ENCODE measurements at places on chromosomes 4 and X.

DNA sequence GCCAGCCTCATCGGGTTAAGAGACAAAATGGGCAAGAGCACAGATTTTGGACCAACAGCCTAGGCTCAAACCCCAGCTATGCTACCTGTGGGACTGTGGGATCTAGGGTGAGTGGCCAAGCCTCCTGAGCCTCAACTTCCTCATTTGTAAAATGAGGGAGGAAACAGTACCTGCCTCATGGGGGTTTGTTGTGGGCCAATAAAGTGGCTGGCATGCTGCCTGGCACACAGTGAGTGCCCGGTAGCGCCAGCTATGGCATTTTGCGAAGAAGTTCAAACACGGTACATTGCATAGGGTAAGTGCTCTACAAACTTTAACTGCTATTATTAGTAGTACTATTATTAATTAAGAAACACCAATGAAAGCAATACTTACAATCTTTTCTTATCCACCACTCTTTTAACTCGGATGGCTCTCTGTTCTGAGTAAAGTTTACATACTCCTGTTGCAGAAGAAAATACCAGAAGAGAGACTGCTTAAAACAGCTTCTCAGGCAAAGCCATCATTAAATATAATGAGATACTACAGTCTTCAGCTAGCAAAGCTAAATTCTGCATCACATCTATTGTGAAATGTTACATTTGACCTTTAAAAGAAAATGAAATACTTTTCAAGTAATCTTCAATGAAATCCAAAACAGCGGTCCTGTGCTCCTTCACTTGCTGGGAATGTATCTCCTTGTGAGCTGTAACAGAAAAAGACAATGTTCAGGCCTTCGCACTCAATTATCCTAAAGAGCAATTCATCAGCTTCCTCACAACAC, 70.1 kb downstream of the NSG1 start:
- no peak for DNase-seq

GRCh38 chrX:129071390-129071789, 451.9 kb downstream of the SMARCA1 start:
- DNase-seq, result no peak

GRCh38 chrX:94178145-94178788, 504.3 kb downstream of the FAM133A start:
- no peak for DNase-seq

DNA sequence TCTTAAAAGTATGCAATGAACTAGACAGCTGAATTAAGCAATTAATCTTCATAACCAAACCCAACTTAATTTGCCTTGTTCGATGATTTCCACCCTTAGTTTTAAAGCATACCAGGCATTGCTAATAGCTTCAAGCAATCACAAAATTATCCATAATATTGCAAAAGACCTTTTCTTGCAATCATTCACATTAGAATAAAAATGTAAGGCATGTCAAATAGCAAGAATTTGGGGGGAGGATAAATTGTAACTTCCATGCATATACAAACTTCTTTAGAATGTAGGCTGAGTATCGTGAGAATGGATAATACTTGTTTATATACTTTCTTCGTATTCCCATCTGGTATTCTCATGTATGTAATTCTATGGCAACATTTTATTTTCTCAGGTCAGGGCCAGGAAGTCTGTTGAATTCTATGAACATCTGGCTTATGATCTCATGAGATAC, 28.7 kb upstream of the BMP2K start:
- no peak for DNase-seq

All from T-helper 1 cell (primary cell).